Stimulated activated CD8-positive, alpha-beta memory T cell treated with anti-CD3 and anti-CD28 coated beads, Interleukin-7, amount 100 ng/mL, for 48 hours (primary cell): ENCODE measurements at places on chromosomes 2 and 18.
A peak's percentile ranks its signal among the peaks of the same experiment; 100 is the strongest.

- no peak for DNase-seq
Measured at GRCh38 chr18:24613896-24614640, 153.6 kb downstream of the HRH4 start.

DNA sequence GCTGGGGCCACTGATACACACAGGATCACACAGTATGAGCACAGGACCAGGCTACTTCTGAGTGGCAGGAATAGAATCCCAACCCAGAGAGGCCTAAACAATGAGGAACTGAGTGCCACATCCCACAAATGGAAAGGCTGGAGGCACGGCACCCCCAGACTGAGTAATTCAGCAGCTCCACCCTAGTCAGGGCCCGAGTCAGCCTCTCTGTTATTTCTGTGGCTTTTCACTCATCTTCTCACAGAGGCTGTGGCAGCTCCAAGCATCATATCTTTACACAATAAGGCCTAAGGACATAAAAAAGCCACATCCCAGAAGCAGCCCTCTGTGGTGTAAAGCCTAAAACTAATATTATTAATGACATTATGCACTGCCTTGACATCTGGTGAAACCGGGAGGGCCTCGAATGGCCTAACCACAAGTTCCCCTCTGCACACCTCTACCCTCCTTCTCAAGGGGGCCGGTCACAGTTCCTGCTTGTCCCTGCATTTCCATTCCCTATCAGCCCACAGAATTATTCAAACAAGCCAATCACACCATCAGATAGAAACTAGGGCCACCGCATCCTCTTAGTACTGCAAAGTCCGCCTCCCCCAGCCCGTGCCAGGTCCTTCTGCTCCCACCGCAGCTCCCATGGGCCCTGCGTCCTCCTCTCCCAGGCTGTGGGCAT is 12.5 kb upstream of the MAL start:
- DNase-seq = no peak

DNA sequence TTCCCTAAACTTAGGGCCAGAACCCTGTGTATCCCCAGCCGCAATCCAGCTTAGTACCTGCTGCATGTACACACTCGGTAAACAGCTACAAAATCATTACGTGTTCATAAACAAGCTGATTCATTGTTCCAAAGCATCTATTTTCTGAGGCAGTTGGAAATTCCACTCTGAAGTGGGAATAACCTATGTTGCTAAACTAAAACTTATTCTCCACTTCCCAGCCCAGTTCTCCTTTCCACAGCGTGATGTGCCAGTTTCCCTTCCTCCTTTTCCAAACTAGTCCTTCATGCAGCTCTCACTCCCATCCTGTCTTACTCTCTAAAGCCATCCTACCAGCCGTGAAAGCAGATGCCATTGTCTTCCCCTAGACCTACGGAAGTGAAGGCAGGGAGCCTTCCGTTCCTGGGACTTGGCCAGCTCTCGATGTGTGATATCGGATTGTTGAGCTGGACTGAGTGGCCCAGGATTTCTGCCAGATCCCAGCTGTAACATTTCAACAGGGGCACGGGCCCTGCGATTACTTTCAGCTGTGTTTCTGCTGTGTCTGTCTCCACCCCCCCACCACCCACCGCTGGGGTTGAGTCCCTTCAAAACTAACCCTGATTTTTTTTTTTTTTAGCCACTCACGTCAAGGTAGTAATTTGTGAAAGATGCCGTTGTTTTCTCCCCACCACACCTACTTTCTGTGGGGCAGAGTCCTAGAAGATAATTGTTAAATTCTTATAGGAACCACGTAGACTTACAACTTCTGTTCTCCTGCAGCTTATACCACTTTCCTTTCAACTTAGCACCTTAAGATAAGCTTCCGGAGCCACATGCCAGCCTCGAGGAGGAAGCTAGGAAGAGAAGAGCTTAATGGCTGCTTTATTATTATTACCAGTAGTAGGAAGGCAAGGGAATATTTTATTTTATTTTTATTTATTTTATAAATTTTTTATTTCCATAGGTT is 100.9 kb downstream of the CRIM1 start:
- no peak for DNase-seq

GRCh38 chr2:204933735-204934374 is 388.6 kb downstream of the PARD3B start:
- no peak for DNase-seq

GRCh38 chr2:151277067-151277466 is 12.4 kb downstream of the NMI start:
- DNase-seq = no peak

DNA sequence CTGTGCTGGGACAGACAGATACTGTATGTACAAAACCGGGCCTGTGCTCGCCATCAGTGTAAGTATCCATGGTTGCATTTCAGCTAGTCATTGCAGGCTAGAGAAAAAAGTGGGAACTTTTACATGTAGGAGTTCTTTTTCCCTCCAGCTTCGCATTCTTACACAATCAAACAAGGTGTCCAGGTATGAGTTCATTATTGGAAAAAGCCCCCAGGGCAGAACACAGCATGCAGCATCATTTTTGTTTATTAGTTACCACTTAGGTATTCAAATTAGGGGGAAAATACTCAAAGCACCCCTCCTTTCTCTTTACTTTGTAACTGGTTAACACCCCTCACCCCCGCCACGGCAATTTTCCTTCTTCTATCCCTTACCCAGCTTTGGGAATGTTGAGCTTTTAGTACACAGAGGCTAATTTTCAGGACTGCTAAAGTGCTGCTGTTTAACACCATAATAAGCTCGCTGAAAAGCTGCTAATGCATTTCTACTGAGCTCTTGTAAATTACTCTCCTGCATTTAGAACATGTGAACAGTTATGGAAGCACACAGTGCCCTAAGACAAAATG is 13.6 kb downstream of the UPP2 start:
- DNase-seq = no peak

- DNase-seq = no peak
Measured at GRCh38 chr2:37589298-37589697, 82.1 kb downstream of the CDC42EP3 start.

- DNase-seq = no peak
Measured at GRCh38 chr2:50126845-50127244, 905.1 kb downstream of the NRXN1 start.

- DNase-seq = no peak
Measured at GRCh38 chr2:109322641-109323040, 193.6 kb downstream of the SH3RF3 start.

DNA sequence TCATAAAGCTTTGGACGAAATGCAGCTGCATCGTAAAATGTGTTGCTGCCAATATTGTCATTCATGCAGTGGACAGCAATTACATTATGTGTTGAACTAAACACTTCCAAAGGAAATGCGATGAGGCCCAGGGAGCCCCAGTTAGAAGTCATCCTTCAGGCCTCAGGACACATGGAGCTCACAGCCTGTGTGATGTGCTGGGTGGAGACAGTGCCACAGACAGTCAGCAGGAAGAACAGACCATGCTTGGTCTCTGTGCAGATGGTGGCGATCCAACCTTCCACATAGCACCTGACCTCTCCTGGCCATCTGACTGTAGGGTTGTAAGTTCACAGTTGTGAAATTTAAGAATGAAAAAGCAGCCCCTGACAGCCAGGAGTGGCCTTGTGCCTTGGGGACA is 118.3 kb upstream of the ALKAL2 start:
- DNase-seq = no peak

- no peak for DNase-seq
Measured at GRCh38 chr2:17106418-17106817, 411.8 kb downstream of the RAD51AP2 start.

DNA sequence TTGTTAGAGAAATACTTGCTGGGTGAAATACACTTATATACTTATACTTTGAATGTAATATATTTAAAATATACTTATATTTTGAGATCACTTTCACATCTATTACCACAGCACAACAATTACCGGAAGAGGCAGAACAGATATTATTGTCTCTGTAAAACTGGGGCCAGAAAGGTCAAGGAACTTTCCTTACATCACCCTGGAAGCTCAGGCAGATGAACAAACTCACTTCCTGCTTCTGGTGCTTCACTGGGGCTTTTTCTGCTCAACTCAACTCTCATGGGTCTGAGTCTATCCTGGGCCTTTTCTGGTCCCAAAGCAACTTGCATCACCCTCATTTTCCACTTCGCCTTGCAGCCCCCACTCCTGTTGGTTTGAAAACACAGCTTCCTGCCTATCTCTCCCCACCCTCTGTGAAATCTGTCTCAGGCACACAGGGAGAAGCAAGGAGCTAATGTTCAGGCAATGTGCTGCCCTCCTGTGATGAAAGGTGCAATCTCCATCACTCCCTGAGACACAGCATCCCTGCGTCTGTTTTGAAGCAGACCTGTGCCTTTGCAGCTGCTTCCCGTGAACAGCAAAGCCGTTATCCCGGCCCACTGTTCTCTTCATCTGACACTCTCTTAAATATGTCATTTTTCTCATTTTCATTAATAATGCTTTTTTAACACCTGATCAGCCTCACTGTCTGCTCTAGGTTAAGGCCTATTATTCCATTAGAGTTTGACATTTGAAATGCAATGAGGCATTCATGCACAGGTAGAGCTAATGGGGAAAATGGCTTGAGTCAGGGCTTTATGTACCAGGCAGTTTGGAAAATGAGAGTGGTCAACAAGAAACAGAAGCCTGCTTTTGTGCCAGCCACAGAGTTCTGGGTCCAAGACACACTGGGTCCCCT is 251.9 kb upstream of the CHAC2 start:
- no peak for DNase-seq

GRCh38 chr2:237128026-237128703 is 42.5 kb downstream of the COPS8 start:
- DNase-seq = peak; percentile 67

DNA sequence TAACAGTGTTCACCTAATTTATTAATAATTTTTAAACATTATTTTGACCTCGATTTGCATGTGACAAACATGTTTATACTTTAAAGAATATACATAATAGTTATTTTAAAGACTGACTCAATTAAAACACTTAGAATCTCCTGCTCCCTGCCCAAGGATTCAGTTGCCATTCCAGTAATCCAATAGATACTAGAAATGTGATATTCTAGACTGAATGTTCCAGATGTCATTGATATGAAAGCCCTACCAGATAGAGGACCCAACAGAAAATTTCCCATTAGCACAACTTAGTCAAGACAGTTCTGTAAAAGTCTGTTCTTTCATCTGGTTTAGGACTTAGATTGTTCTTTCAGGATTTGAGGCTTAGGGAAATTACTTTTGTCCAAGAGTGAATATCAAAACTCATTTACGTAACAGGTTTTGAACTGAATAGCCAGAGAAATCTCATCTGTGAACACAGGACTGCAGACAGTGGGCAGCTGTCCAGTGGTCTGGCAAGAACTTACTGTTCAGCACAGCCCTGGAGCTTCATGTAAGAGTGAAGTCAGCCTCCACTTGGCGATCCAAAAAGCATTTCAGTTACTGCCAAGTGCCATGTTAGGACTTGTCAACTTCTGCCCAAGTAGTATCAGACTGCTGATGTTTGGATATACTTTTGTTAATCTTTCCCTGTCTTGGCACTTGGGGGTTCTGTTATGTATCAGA is 77.5 kb downstream of the OSBPL6 start:
- DNase-seq = no peak

GRCh38 chr2:160570376-160570775 is 76.8 kb upstream of the RBMS1 start:
- DNase-seq = no peak

DNA sequence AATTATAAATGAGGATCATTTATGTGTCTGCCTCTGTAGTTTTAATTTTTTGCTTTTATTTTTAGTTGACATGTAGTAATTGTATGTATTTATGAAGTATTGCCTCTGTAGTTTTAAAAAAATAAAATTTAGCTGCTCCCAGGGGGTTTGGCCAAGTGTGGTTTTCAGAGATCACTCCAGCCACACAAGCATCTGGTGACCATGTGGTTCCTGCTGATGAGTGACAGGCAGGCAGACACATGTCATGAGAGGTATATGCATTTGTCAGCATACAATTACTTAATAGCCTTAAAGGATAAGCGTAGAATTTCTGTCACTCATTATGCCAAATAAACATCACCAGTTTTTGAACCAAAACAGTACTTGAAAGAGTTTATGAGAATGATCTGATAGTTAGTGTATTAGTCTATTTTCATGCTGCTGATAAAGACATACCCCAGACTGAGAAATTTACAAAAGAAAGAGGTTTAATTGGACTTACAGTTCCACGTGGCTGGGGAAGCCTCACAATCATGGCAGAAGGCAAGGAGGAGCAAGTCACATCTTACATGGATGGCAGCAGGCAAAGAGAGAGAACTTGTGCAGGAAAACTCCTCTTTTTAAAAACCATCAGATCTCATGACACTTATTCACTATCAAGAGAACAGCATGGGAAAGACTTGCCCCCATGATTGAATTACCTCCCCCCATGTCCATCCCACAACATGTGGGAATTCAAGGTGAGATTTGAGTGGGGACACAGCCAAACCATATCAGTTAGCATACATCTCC is 29.6 kb downstream of the MREG start:
- DNase-seq = no peak

- no peak for DNase-seq
Measured at GRCh38 chr2:172230889-172231401, 128.2 kb upstream of the DLX2 start.

DNA sequence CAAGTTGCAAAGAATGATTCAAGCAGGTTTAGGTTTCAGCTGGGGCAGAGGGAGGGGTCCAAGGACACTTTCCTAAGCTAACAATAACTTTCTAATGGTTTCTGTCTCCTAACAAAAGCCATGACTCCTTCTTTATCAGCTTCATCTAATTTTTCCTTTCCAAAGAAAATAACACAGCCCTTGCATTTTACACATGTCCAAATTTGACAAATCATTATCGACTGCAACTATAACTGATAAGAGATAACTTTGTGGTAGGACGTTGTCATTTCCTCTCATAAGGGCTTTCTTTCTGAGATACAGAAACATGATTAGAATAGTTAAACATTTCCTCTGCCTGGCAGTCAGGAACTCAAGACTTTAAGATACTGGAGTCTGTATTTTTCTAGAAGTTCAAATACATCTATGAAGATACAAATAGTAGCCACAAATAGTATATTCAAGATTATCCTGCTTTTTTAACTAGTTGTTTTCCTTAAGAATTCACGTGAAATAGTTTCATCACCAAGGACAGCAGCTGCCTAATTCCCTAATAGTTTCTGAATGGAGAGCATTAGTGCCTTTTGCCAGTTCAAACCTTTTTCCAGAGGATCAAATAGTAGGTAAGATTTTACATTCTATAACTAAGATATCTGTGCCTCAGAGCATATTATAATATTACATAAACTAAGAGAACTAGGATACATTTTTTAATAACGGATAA is 263.2 kb downstream of the EXOC6B start:
- DNase-seq = no peak

GRCh38 chr18:2918761-2919550 is 72.2 kb downstream of the EMILIN2 start:
- DNase-seq = no peak

GRCh38 chr2:50337944-50338343 is 694.0 kb downstream of the NRXN1 start:
- DNase-seq = no peak

- no peak for DNase-seq
Measured at GRCh38 chr2:23695214-23695889, 231.6 kb downstream of the ATAD2B start.
